ENCODE measurements at places on chromosomes 6 and 20.
A peak's percentile ranks its signal among the peaks of the same experiment; 100 is the strongest.

DNA sequence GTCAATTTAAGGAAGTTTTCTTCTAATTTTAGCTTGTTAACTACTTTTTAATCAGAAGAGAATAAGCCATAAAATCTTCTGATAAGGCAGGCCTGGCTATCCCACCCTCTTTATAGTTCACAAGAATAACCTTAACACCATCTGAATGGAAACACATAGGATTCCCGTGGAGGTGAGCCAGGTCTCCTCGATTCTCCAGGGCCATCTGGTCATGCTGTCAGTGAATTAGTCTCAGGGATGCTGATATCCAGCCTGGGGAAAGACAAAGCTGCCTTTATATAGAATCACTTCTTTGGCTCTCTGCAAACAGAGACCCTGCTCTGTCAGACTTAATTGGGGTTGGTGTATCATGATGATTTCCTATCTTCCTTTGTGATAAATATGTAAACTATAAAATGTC lies 30.1 kb upstream of the TAGAP start:
- no peak for DNase-seq

GRCh38 chr20:63093966-63094766 lies 87.4 kb upstream of the BHLHE23 start:
- no peak for DNase-seq

DNA sequence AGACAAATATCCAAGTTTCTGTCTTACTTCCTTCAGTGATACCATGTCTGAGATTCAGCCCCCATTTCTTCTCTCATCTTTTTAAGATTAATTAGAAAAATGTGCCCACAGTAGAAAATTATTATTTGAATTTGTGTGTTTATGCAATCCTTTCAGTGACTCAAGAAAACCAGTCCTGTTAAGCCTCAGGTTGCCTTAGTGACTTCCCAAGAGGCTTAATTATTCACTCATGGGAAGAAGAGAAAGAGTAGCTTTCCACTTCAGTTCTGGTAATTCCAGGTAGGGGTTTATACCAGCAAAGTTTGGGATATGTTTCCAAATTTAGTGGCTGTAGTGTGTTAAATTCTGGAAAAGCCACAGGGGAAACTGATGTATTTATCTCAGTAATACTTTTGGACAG lies 149.1 kb downstream of the RIMS1 start:
- no peak for DNase-seq

GRCh38 chr6:87378947-87379346 lies 28.8 kb upstream of the CFAP206 start:
- DNase-seq = no peak

GRCh38 chr6:79864001-79864400 lies 83.4 kb downstream of the ELOVL4 start:
- DNase-seq = no peak

DNA sequence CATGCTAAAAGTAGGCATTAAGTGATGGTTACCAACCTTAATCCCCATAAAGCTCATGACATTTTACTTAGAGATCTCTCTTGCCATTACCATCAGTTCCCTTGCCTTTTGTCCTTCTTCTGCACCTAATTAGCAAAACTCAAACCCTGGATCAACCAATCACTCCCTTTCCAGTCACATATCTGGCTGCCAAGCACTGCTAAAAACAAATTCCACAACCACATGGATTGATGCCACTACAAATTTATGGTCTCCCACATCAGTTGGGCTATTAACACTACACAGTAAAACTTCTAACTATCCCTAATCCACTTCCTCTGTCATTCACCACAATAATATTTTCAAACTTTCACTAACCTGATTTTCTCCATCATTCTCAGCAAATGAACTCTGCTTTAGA lies 54.3 kb upstream of the RNF146 start:
- DNase-seq = no peak

GRCh38 chr20:41467690-41468089 lies 101.1 kb upstream of the EMILIN3 start:
- DNase-seq = peak; percentile 12

- DNase-seq = no peak
These were observed 69.8 kb downstream of the DST start for GRCh38 chr6:56572788-56573471.

- DNase-seq = peak; percentile 30
These were observed 110.6 kb downstream of the FNDC1 start for GRCh38 chr6:159279790-159280277.

DNA sequence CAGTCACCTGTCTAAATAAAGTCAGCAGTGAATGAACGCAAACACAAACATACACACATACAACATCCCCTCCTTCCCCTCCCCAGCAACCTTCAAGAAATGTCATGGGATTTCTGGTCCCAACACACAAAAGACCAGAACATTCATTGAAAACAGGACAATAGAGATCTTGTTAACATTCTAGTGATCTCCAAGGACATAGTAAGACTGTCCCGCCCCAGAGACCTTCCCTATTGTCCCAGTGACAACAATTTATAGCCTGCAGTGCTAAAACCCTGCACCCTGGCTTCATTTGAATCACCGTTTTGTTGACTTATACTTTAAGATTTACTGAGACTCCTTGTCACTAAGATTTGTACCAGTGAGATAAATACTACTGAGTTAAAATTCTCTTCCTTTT lies 143.9 kb upstream of the NOX3 start:
- DNase-seq = no peak

DNA sequence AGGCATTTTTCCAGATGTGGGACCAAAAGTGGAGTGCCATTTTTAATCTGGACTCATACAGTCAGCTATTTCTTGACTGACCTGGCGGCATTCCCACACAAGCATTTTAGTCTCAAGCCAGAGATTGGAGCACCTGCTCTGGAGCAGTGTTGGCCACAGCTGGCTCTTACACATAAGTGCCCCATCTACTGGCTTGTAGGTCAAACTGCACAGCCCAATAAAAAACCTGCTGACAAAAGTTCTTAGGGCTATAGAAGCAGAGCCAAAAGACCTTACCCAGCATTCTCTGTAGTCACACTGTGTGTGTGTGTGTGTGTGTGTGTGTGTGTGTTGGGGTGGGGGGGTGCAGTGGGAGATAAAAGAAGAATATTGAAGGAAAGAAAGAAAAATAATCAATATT lies 38.6 kb upstream of the SENP6 start:
- peak; percentile 16 for DNase-seq

GRCh38 chr6:116355796-116356195 lies 15.0 kb upstream of the DSE start:
- DNase-seq = no peak

- DNase-seq = no peak
These were observed 98.6 kb downstream of the TMEM170B start for GRCh38 chr6:11636121-11636520.

- DNase-seq = no peak
These were observed 6.8 kb upstream of the TSHZ2 start for GRCh38 chr20:52965380-52965779.

Data from astrocyte (in vitro differentiated cells and primary cell).